ENCODE measurements at places on chromosomes 7 and 10.

DNA sequence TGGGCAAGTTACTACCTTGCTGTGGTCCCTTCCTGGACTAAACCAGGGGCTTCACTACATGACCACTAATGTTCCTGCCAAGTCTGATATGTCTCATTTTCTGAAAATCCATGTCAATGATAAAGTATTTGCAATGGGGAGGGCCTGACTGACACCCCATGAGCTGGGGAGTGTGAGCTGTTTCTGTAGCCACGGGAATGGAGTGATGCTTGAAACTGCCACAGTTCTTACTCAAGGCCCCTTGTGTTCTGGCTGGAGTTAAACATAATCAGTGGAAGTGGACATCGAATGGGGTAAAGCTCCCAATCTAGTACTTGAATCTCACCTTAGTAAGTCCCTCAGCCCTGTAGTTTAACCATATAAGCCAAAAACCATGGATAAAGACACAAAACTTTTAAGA, 61.9 kb upstream of the PDLIM1 start:
- no peak for DNase-seq

GRCh38 chr7:105454921-105455320, 66.2 kb upstream of the SRPK2 start:
- no peak for DNase-seq

DNA sequence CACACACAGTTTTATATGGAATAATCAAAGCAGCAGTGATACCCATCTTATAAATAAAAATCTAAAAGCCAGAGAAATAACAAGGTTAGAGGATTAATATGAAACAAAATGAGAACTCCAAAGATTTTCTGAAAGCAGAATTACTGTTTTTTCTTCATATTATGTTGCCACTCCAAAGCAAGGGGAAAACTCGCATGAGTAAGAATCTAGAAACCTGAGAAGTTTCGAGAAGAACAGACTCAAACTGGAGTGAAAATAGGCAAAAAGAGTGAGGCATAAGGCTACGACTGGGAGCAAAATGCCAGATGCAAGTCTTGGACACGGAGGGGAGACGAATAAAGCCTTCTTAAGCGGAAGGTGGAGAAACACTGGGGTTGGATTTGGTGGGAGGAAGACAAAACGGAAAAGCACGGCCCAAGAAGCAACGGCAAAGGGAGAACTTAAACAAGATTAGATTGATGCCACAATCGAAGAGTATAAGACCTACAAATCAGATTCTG, 923 bp downstream of the TNPO3 start:
- no peak for DNase-seq

DNA sequence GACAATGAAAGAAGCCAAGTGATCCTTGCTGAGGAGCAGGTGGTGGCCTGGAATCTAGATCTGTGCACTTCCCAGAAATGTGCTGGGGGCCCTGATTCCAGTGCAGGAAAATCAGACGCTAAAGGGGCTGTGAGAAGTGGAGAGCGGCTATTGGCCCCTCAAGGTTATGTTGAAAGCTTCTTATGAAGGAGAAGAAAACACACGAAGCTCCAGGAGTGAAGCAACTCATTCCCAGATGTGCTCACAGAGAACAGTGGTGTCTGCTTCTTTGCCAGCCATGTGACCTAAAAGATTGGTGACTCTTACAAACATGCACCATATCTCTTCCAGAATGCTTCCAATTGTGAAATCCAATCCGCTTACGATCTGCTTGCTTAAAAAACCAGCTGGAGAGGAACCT, 679.3 kb upstream of the IGFBP3 start:
- no peak for DNase-seq

GRCh38 chr7:39535720-39536119, 30.5 kb upstream of the YAE1 start:
- DNase-seq = no peak

All from CD4-positive, alpha-beta T cell treated with Interleukin-2 at 100 ng/mL for 4 hours (primary cell).